ENCODE measurements at places on chromosomes 4 and X.

- peak; percentile 0 for DNase-seq
Observed at GRCh38 chrX:105706041-105706440, 116.3 kb upstream of the NRK start.

- DNase-seq: no peak
Observed at GRCh38 chr4:24743206-24743605, 52.2 kb upstream of the SOD3 start.

- DNase-seq: peak; percentile 14
Observed at GRCh38 chr4:158884280-158884679, 115.5 kb downstream of the FNIP2 start.

GRCh38 chr4:27055221-27055760, 194.7 kb downstream of the STIM2 start:
- no peak for DNase-seq

DNA sequence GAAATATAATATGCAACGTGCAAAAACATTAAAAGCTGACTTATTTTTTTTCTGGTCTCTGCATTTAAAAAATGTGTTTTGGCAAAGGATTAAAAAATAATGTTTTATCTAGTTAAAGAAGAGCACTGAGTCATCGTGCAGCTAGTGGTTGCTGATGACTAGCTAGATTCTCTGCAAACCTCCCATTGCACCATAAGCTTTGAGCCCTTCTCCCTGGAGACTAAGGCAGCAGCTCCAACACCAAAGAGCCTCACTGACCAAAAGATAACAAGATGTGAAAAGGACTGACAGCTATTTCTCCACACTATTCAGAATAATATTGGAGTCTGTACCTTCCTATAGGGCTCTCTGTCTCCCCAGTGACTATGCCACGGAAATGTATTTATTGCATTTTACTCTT, 424.3 kb downstream of the SLITRK2 start:
- DNase-seq: no peak

DNA sequence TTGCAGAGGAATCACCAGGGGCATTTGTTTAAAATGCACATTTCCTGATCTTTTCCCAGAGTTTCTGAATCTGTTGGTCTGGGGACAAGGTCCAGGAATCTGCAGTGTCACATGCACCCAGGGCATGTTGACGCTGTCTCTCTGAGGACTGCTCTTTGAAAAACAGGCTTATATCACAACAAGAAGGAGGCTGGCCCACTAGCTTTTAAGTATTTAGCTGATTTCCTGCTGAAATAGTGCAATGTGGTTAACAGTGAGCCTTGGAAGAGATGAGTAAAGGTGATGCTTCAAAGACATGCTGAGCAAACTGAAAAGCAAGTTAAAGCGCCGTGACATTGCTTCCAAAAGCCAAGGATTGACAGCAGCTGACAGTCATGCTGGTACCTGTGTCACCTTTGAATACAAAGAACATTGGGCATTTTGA, 18.6 kb upstream of the SEPSECS start:
- no peak for DNase-seq

DNA sequence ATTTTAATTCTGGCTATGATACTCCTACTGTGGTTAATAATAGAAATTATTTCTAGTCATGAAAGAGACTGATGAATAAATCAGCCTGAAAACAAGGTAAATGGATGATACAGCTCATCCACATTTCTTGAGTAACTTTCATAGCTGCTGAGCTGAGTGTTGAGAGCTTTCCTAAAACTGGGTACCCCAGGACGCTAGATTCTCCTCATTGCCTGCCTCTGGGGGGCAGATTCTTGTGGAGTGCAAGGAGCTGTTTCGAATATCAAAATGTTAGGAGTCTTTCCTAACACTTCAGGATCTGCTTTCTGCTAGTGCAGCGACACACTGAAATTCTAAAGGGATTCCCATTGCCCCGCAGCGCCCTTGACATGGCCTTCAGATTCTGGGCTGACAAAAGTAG, 2.1 kb downstream of the MND1 start:
- peak; percentile 15 for DNase-seq

- no peak for DNase-seq
Observed at GRCh38 chrX:69900491-69900890, 149.2 kb downstream of the AWAT2 start.

DNA sequence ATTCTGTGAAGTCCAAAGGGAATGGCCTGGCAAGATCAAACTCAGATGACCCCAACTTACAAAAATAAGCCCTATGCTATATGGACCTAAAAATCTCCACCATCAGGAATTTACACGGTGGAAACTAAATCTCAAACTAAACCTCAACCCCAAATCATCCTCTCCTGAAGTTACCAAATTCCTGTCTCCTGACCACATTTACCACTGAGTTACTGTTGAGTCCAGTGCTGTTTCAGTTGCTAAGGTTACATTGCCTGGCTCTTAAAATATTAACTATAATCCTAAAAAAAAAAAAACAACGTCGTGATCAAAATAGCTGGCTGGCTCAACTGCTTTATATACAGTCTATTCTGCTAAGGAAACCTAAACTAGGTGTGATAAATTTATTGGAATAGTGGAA, 315.2 kb upstream of the SLIT2 start:
- peak; percentile 93 for DNase-seq

GRCh38 chr4:188435381-188435780, 296.1 kb downstream of the TRIML1 start:
- DNase-seq: peak; percentile 21

DNA sequence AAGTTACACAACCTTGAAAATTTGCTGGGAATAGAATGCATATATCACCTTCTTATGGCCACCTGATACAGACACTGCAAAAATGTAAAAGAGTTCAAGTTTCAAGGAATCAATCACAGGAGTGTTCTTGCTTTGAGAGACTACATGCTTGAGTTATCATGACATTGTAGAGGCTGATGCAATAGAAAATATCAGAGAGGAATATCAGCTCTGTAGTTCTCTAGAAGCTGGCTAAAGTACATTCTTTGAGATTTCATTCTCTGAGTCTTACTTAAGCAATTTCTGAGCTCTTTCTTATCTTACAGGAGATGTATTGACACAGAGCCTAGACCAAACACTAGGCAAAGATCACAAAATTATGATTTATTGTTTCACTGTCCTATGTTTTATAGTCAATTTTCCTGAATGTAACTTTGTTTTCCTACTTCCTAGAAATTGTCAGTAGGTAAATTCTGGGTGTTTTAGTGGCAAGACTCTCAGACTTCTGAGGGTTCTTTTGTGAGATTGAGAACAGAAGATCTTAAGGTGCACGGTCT, 152.1 kb upstream of the HPGD start:
- DNase-seq: peak; percentile 17

DNA sequence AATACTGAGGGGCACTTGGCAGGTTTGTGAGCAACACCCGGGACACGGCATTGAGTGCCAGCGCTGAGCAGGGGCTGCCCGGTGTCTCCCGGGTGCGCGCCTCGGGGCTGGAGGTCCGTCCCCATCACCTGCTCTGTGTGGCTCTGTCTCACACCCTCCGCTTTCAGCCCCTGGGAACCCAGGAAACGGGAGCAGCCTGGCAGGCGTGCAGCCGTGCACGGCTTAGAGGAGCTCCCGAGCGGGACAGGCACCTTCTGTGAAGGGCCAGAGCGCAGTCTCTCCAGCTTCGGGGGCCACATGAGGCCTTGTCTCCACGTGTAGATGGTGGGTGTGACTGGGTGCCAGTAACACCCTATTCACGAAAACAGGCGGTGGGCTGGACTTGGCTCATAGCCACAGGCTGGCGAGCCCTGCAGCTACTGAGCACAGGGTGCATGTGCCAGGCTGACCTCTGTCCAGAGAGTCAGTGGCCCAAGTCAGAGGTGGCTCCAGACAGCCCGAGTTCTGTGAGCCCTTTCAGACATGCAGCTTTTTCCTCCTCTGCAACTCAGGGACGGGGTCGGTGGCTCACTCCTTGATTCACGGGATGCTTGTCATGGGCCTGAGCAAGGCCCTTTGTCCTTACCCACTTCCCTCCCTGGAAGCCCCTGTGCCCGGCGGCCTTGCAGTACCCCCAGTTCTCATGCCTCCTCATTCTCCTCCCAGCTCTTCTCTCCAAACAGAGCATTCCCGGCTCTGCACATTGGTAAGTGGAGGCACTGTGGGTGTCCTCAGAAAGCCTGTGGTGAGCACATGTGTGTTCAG, 23.5 kb downstream of the UVSSA start:
- no peak for DNase-seq

- DNase-seq: no peak
Observed at GRCh38 chrX:134461437-134461836, 1.5 kb downstream of the HPRT1 start.

GRCh38 chr4:105154576-105154975, 7.9 kb downstream of the TET2 start:
- DNase-seq: no peak

DNA sequence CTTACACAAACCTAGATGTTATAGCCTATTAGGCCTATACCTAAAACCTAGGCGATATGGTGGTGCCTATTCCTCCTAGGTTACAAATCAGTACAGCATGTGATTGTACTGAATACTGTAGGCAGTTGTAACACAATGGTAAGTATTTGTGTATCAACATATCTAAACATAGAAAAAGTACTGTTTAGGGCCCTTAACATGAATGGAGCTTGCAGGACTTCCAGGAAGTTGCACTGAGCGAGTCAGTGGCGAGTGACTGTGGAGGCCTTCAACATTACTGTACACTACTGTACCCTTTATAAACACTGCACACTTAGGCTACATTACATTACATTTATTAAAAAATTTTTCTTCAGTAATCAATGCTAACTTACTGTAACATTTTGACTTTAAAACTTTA, 37.8 kb downstream of the WWC2 start:
- no peak for DNase-seq

GRCh38 chrX:26651755-26652154, 435.8 kb downstream of the MAGEB5 start:
- DNase-seq: no peak

DNA sequence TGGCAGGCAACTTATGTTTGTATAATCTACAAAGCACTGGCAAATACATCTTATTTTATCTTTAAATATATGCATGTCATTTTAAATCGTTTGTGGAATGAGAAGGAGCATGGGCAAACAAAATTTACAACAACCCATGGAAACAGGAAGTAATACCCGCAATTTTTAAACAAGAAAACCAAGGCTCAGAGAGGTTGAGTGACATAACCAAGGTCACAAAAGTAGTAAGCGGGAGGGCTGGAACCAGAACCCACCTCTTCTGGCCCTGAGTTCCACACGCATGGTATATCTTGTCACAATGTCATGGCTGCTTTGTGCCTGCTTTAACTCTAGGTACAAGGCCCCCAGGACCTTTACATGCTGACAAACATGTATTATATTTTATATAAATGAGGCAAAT, 52.9 kb downstream of the SLC7A11 start:
- no peak for DNase-seq

DNA sequence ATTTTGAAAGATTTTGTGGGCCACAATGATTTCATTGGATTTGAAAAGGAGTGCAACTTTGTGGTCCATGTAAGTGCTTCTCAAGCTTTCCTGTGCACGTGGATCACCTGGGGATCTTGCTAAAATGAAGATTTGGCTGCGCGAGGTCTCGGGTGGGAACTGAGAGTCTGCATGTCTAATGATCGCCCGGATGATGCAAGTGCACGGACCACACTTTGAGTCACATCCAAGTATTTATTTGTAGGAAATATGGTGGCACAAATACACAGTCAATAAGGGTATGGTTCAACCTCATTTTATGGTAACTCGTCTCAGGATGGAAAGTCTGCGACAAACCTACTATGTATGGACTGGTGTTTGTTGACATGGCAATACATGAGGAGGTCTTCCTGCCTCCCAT, 899 bp downstream of the BMX start:
- DNase-seq: no peak

GRCh38 chrX:9957743-9958142, 9.4 kb upstream of the CLDN34 start:
- DNase-seq: no peak

GRCh38 chrX:70262952-70263567, 3.1 kb upstream of the P2RY4 start:
- DNase-seq: peak; percentile 19

DNA sequence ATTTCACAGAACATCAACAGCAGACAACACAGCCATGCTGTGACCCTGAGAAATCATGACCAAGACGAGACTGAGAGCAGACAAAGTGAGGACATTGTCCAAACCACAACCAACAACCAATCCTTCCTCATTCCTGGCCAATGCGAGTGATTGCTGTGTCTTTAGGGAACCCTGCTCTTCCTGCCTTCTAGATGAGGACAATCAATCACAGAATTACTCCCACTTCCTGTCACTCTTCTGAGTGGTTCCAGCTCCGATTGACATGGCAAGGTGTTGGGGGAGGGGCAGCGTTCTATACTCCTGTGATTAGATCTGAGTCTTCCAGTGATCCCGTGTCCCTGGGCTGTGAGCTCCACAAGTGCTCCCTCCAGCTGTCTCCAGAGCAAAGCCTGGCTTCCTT, 227.8 kb downstream of the STIM2 start:
- no peak for DNase-seq

- DNase-seq: no peak
Observed at GRCh38 chr4:6472008-6472386, 417 bp downstream of the PPP2R2C start.

Data from AG10803 (cell line).